ENCODE measurements at places on chromosomes 4 and X. TPM values are rescaled to one million over a fixed set of nuclear protein-coding genes. Genes with fewer than 3 reads are reported as not detected.

DNA sequence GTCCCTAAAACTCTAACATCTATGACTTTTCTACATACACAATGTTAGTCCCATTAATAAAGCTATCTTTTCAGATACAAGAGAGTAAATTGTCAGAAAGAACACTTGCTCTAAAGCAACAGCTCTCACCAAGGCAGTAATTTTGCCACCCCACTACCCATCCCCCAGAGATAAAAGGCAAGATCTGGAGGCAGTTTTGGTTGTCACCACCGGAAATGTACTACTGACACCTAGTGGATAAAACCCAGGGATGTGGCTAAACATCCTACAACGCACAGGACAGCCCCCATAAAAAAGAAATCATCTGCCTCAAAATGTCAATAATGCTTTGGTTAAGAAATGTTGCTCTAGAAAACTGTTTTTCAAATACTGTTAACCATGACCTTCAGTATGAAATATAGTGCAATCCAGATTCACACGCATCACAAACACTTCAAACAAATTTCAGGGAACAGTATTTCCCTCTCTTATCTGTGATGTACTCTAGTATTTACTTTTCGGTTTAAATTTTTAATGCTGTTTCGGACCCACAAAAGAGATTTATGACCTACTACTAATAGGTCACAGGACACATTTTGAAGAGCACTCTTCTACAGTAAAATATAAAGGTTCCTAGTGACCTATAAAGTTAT, 5.1 kb downstream of the FBXL5 start:
- H3K27ac ChIP-seq, result no peak overlapping the region
- peaks cover 2% of the 10 kb centered on the region for H3K4me1 ChIP-seq
- no peak overlapping the region for H3K4me3 ChIP-seq
- no peaks in the 10 kb centered on the region for H3K36me3 ChIP-seq
- DNase-seq, result peak; percentile 67

GRCh38 chr4:1003271-1004070, 8.0 kb upstream of the FGFRL1 start:
- H3K36me3 ChIP-seq, result no peaks in the 10 kb centered on the region
- H3K27me3 ChIP-seq, result peaks cover 39% of the 10 kb centered on the region
- H3K4me1 ChIP-seq, result no peaks in the 10 kb centered on the region
- H3K4me3 ChIP-seq, result no peak overlapping the region
- no peak overlapping the region for H3K27ac ChIP-seq

DNA sequence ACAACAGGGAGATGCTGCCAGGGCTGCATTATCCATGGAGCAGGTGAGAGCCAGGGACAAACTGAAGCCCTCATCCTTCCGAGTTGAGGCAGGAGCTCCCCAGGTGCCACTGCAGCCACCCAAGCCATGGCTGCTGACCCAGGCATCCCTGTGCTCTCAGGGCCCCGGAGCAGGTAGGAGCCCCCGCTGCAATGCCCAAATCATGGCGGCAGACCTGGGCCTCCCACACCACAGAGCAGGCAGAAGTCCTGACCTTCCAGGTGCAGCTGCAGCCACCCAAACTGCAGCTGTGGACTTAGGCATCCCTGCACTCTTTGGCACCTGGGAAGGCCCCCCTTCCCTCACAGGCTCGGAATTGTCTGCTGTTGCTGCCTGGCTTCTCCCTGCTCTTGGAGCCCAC, 443.6 kb downstream of the ARAP2 start:
- no peaks in the 10 kb centered on the region for H3K27me3 ChIP-seq
- DNase-seq, result no peak
- H3K27ac ChIP-seq, result no peak overlapping the region
- H3K4me3 ChIP-seq, result no peak overlapping the region
- H3K36me3 ChIP-seq, result no peaks in the 10 kb centered on the region

- H3K4me1 ChIP-seq, result no peaks in the 10 kb centered on the region
- peak; percentile 19 for DNase-seq
- no peaks in the 10 kb centered on the region for H3K36me3 ChIP-seq
- H3K27ac ChIP-seq, result no peak overlapping the region
- H3K4me3 ChIP-seq, result peak overlapping the region; percentile 2
These were observed 1.6 kb upstream of the LRAT start for GRCh38 chr4:154741922-154742850.

DNA sequence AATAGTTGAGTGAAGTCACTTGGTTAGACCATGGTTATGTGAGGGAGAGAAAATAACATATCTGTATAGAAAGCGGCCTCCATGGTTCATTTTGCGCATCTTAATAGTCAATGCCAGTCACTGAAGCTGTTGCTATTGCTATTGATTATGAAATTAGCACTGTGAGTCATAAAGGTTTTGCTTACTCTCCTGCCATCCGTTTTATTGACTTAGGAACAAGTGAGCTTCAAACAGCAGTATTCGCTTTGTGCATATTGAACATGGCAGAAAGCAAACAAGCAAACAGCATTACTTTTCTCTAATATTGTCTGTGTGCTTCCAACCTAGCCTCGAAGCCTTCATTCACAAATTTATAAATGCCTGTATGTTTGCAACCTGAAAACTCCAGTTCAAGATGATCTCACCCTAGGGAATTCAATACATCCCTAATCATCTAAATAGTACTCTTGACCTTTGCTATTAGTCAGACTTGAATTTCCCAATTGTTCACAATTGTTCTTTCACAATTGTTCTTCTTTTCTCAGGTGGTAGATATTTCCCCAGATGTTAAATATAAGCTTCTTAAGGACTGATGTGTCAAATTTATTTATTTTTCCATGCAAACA, 55.9 kb upstream of the GABRA2 start:
- H3K36me3 ChIP-seq, result no peaks in the 10 kb centered on the region
- H3K27ac ChIP-seq, result no peak overlapping the region
- H3K27me3 ChIP-seq, result no peaks in the 10 kb centered on the region
- DNase-seq, result no peak
- H3K4me3 ChIP-seq, result no peak overlapping the region

SPANXA2 gene
- total RNA-seq, result not detected

GUCY1B1 gene
- 39.3 TPM for total RNA-seq

DGKK gene
- not detected for total RNA-seq

Measured in fibroblast of lung (primary cell).